Chondrocyte (in vitro differentiated cells): ENCODE measurements at places on chromosomes 1 and 21. TPM values are rescaled to one million over a fixed set of nuclear protein-coding genes. Genes with fewer than 3 reads are reported as not detected.
A peak's percentile ranks its signal among the peaks of the same experiment; 100 is the strongest.

Gene OR10J5
- total RNA-seq, result not detected in 3 replicates

DNA sequence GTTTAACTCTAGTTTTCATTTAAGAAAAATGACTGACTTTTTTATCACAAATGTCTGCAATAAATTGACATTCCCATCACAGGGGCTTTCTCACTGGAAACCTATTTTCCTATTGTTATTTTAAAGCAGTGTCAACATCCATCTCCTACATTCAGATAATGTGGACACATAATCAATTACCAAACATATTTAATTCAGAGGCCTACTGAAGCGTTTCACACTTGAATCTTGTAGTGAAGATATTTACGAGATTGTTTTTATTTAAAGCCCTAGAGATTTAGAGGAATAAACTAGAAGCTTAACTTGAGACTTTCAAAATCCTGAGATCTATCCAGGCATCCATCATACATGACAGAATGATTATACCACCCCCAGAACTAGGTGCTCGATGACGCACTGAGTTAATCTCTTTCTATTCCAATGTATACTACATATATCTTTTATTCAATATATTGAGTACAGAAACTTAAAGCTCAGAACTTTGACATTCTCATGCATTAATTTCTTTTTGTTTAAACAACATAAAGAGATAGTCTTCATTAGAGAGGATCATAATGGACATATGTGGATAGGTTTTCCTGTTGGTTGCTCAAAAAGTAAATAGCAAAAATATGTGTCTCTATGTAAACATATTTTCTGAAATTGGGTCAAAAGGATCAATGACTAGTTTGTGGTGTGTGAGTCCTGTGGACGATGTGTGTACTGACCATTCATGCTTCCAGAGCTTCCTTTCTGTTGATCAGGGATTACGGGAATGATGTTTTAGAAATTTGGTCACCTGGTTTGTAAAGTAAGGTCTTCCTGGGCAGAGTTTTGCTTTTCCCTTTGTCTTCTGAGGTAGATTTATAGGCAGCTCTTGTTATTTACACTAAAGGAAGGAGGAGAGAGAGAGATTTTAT, 171.5 kb upstream of the HMCN1 start:
- no peak overlapping the region for H3K4me3 ChIP-seq
- H3K27ac ChIP-seq, result peak overlapping the region; percentile 58
- no peaks in the 10 kb centered on the region for H3K36me3 ChIP-seq
- no peak for DNase-seq

- H3K4me1 ChIP-seq, result no peaks in the 10 kb centered on the region
- no peaks in the 10 kb centered on the region for H3K36me3 ChIP-seq
- peaks cover 45% of the 10 kb centered on the region for H3K27me3 ChIP-seq
- no peak overlapping the region for H3K27ac ChIP-seq
Observed at GRCh38 chr1:208641579-208642280, 397.5 kb upstream of the PLXNA2 start.

Gene TEDDM1
- not detected in 3 replicates for total RNA-seq
